Thoracic aorta (tissue), 2 donors: ENCODE measurements at places on chromosomes 6 and 20.

- DNase-seq: no peak
These were observed 26.2 kb upstream of the PNPLA1 start for GRCh38 chr6:36243562-36244212.

DNA sequence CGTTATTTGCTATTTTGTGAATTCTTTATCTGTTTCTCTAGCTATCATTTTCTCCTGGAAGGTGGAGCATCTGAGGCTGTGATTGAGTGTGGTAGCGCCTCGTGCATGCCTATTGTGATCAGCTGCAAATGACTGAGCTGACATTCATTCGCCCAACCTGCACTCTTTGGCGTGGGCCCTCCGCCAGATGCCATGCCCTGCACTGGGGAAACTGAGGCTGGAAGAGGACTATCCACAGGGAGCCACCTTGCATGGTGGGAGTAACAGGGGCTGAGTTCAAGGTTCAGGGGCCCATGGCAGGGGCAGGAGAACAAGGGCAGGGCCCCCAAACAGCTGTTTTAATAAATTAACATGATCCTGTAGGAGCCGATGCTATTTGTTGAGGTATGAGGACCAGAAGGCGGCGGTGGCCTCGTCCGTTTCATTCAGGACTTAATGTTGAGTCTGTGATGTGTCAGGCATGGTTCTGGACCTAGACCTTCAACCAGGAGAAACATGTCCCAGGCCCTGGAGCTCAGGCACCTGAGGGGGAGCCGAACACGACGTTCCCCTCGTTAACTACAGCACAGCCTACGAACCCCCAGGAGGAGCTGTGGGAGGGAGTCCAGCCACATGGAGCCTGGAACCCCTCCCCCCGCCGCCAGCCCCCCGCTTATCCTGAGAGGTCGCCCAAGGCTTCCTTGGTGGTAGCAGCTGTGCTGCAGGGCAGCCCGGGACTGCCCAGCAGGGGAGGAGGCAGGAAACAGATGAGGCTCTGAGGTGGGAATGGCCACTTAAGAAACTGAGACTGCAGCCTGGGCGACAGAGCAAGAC, 242.9 kb downstream of the CDH4 start:
- DNase-seq: no peak

DNA sequence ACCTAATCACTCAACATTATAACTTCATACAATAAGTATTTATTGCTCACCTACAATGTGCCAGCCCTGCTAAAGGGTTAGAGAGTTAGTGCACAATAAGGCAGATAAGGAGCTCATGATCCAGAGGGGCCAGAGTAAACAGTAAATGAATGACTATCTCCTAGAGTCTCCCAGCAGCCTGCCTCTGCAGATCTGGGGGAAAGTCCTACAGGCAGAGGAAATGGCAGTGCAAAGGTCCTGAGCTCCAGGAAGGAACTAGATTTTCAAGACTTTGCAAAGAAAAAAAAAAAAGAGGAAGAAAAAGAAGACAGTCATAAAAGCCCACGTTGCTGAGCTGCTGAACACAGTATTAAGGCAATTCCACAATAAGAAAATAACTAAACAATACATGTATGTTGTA, 160.1 kb downstream of the SIM1 start:
- DNase-seq: no peak

DNA sequence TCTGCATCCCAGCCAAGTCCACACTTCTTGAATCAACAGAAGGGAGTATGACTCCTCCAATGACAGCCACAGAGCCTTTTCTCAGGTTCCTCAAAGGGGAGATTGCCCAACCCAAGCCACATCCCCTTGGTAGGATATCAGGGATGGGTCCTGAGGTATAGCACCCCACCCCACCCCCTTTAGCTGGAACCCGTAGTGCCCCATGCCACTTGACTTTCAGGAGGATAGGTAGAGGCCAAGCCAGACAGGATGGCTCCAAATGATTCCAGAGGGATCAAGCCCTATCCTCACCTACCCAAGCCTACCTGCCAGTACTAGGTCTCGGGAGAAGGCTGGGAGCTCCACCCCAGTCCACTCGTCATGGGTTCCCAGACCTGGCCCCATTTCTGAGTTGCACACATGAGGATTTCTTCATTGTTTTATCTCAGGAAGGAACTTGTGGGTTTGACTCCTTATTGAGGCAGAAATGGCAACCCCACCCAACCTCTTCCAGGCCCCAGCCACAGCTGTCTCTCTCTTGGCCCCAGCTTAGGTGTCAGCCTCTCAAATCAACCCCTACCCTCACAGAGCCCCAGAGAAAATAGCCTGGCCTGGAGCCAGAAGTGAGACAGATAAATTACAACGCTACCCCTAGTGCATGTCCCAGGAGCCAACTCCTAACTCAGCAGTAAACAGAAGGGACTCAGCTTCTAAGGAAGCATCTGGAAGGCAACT, 3.6 kb downstream of the CCND3 start:
- DNase-seq: no peak

GRCh38 chr20:25695532-25696370, 902 bp downstream of the ZNF337 start:
- no peak for DNase-seq

- DNase-seq: no peak
These were observed 63.9 kb downstream of the FHL5 start for GRCh38 chr6:96626759-96627364.

GRCh38 chr6:118677193-118677592, 25.8 kb upstream of the CEP85L start:
- DNase-seq: no peak

- DNase-seq: no peak
These were observed 245.8 kb upstream of the SULF2 start for GRCh38 chr20:48031122-48031521.

GRCh38 chr20:63617876-63618265, 9.0 kb downstream of the GMEB2 start:
- DNase-seq: no peak

GRCh38 chr20:36093804-36094145, 60.8 kb upstream of the EPB41L1 start:
- DNase-seq: no peak

DNA sequence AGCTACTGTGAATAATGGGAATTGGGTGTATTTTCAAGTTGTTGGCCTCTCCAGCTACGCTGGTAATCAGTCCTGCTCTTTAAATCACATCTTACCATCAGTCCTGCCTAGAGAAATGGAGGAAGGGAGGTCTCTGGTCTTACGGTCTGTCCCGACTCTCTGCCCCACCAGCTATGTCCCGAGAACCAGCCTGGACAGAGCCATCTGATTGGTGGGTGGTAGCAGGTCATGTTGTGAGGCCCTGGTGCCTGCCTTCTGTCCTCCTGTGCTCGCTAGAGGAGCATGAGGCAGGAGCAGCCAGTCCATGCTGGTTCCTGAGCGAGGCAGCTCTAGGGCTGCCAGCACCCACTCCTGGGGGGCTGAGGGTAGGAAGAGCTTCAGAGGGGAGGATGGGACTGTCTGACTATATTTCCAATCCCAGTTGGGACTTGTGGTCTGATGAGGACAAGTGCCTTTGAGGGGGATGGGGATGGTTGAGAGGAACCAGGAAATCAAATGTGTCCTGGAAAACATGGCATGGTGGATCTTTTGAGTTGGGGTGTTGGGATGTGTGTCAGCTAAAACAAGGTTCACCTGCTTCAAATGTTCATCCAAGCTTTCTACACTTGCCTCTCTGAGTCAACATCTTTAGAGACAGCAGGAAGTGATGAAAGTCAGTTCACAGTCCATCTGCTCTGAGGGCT, 33.0 kb downstream of the SYNJ2 start:
- no peak for DNase-seq

DNA sequence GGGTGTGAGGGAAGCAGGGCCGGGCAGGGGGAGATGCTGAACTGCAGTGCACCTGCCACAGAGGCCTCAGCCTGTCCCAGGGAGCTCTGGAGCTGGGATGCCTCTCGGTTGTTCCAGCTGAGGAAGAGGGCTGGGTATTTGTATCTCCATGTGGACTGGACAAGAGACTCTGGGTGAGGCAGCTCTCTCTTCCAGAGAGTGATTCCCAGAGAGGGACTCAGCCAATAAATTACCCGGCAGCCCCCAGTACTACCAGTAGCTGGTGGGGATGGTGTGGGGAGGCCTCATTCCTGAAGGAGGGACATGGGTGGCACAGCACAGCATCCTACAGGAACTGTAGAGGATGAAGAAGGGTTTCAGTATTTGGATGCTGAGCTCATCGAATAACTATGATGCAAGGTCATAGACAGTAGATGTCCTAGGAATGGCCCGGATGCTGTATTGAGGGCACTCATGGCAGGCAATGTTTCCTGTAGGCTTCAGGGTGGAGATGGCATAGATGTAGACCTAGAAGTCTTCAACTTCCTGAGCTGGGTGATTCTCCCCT, 1.4 kb downstream of the FGD2 start:
- no peak for DNase-seq

DNA sequence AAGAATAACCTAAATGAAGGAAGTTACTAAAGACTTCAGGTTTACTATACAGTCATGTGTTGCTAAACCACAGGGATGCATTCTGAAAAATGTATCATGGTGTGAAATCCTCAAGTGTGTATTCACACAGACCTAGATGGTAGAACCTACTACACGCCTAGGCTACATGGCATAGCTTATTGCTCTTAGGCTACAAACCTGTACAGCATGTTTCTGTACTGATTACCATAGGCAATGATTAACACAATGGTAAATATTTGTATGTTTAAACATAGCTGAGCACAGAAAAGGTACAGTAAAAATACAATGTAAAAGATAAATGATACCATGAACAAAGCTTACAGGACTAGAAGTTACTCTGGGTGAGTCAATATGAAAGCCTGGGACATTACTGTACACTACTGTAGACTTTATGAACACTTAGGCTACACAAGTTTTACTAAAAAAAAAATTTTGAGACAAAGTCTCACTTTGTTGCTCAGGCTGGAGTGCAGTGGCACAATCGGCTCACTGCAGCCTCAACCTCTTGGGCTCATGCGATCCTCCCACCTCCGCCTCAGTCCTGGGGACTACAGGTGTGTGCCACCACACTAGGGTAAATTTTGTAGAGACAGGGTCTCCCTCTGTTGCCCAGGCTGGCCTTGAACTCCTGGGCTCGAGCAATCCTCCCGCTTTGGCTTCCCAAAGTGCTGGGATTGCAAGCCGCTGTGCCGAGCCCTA, 36.0 kb downstream of the ADNP start:
- DNase-seq: no peak

GRCh38 chr6:55584654-55585354, 5.8 kb upstream of the HMGCLL1 start:
- no peak for DNase-seq

- DNase-seq: no peak
These were observed 42.1 kb upstream of the SRPK1 start for GRCh38 chr6:35962779-35963560.

DNA sequence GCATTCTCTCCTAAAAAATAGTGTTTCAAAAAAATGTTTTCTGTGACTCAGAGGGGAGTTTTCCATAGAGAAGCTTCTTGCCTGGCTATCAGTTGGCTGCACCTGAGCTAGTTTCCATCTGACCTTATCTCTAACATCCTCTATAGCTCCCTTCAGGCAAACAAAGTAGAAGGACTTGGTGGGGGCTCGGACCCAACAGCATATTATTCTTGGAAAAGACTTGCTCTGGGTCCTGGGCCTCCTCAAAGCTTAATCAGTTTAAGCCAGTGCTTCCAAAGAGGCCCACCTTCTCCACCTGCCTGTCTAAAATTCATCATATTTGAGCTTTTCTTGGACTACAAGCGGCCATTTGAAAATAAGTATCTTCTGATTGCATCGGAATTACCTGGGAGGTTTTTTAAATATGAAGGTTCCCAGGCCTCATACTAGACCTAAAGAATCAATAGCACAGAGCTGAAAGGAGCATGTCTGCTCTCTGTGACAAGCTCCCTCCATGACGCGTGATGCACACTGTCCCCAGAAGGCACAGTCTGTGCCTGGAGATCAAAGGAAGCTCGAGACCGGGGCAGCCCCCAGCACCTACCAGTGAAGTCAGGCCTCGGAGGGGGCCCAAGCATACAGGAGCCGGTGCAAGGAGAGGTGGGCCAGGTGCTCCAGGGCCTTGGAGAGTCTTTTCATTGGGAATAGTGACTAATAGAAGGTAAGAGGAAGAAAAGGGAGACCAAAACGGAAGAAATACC, 80.6 kb upstream of the HIVEP1 start:
- no peak for DNase-seq

GRCh38 chr6:162343936-162344645, 383.5 kb downstream of the PRKN start:
- DNase-seq: no peak

- no peak for DNase-seq
These were observed 53.3 kb upstream of the DACT2 start for GRCh38 chr6:168372889-168373288.

GRCh38 chr6:169997187-169997929, 245.9 kb downstream of the ERMARD start:
- no peak for DNase-seq

DNA sequence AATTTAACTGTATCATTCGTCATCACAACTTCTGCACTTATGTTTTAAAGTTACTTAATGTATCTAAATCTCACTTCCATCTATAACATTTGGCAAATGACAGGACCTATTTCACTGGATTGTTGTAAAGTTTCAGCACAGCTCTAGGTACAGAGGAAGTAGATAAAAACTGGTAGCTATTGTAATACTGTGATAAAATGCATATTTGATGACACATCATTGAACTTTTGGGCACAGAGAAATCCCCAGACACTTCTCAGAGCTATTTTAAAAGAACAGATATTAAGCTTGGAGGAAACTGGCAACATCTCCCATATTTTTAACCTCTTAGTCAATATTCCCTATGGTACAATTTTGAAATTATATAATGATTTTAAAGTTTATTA, 138.7 kb downstream of the RFPL4B start:
- no peak for DNase-seq

GRCh38 chr6:82000551-82000950, 247.0 kb downstream of the IBTK start:
- no peak for DNase-seq

GRCh38 chr6:3414327-3415081, 42.3 kb downstream of the SLC22A23 start:
- DNase-seq: no peak

- DNase-seq: no peak
These were observed 14.3 kb downstream of the PHACTR2 start for GRCh38 chr6:143691900-143692636.

DNA sequence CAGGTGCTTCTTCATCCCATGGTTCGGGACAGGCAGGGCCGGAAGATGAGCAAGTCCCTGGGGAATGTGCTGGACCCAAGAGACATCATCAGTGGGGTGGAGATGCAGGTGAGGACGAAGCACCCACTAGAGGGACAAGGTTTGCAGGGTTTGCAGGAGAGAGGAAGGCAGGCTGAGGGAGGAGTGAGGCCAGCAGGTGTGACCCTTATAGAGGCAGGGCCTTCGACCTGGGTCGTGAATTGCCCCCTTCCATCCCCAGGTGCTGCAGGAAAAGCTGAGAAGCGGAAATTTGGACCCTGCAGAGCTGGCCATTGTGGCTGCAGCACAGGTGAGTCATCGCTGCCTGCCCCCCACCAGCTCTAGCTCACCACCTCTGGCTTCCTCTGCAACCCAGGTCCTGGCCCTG, 8.4 kb downstream of the VARS2 start:
- no peak for DNase-seq

- DNase-seq: no peak
These were observed 21.8 kb downstream of the MYO6 start for GRCh38 chr6:75770844-75771243.

DNA sequence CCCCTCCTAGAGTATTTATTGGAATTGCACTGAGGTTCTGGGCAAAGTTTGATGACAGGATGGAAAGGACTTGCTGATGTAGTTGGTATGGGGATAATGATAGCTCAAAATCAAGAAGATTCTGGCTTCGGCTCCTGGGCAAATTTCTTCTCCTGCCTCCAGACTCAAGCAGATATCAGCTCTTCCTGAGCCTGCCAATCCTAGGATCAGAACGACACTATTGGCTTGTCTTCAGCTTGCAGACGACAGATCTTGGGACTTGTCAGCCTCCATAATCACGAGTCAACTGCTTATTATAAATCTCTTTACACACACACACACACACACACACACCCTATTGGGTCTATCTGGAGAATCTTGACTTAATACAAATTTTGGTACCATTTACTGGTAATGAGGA, 131.1 kb downstream of the PREX1 start:
- no peak for DNase-seq
